Kidney tubule cell (primary cell): ENCODE measurements at places on chromosomes 3 and 15.

GRCh38 chr3:24829629-24830229 is 335.1 kb upstream of the THRB start:
- peak; percentile 37 for DNase-seq

DNA sequence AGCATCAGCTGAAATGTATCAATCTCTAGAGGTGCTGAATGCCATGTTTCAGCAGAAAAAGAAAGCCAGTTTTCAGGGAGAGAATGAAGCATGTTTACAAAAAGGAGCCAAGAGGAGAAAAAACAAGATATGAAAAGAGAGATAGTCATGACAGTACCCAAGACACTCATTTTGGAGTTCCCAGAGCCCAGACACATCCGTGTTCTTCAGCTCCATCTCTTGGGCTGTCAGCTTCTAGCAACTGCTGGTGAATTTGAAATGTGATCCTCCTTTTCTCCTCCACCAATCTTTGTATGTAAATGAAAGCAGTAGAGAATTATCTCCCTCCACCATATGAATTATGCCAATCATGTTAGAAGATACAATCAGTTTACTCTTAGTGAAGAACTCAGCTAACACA is 93.0 kb upstream of the SLC25A36 start:
- DNase-seq: no peak

GRCh38 chr15:69536726-69537512 is 84.3 kb downstream of the RPLP1 start:
- DNase-seq: peak; percentile 50

- no peak for DNase-seq
Measured at GRCh38 chr15:28936081-28936480, 50.3 kb downstream of the APBA2 start.

- DNase-seq: no peak
Measured at GRCh38 chr15:62558640-62559380, 393.7 kb upstream of the C2CD4B start.

DNA sequence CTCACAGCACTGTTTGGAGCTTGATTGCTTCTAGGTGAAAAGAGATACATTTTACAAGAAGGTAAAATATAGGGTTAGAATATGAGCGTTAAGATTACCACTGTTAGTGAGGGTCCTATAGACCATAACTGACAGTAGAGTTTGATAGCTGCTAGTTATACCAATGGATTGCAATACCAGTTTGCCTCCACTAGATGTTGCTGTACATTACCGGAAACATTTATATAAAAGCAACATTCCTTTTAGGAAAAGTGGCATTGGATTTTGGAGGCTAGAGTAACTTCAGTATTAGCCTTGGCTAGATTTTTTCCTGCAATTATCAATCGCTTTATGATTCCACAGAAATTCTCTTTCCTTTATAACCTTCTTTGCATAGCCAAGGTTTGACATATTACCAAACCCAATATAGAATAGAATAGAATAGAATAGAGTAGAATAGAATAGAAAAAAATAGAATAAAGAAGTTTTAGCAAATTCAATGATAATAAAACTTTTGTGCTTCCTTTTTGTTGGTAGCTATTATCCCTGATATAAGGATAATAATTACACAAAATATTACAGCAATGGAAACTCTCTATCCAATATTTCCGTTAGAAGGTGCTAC is 1093.6 kb upstream of the ALCAM start:
- DNase-seq: peak; percentile 54

DNA sequence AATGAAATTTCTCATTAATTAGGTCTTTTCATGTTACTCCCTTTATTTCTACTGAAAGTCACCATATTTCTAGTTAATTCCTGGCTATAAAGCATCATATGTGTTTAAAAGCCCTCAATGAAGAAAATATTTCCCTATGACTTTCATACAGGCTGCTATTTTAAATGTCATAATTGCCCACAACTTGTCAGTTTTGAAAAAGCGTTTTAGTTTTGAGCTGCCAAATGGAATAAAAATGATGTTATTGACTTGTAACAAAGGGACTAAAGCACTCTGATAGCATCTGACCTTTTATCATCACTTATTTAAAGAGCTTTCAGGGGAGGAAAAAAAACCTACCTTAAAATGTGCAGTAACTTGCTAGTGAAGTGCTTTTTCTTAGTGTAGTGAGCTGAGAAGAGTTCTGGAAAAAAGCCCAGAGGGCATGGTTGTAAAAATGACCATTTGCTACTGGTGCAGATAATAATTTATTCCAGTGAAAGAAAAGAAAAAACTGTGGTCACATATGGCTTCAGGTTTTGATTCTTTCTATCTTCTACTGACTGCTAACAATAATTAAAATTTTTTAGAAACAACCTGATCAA is 877.2 kb downstream of the CADM2 start:
- no peak for DNase-seq

GRCh38 chr15:28098360-28098765 is 752 bp downstream of the OCA2 start:
- DNase-seq: no peak

GRCh38 chr15:70494852-70495571 is 268.3 kb downstream of the UACA start:
- peak; percentile 95 for DNase-seq

DNA sequence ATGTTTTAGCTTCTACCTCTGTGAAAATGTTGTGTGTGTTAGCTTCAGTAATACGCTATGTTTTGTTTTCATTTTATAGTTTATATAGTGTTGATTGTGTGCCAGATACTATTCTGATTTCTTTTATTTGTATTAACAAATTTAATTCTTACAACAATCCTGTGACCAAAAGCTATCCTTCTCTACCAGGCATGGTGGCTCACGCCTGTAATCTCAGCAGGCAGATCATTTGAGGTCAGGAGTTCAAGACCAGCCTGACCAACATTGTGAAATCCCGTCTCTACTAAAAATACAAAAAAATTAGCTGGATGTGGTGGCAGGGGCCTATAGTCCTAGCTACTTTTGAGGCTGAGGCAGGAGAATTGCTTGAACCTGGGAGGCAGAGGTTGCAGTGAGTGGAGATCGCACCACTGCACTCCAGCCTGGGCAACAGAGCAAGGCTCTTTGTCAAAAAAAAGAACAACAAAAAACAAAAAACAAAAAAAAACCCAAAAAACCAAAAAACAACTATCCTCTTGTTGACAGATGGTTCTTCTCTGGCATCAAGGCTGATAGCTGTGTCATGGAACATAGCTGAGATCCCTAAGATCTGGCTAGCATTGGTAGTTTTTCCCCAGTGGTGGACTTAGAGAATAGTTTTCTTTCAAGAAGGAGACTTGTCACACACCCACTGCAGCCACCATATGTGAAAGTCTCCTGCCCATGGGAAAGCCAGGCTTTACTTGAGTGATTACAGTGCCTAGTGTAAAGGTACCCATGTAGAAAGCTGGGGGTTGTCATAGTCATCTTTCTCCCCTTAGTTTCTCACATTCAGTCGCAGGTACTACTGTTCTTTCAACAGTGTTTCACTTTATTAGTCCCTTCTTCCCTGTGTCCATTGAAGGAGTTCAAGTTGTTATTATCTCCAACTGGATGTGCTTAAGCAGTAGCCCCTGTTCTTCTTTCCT is 116.5 kb downstream of the UBE2E2 start:
- DNase-seq: no peak

GRCh38 chr3:18134386-18135059 is 290.6 kb downstream of the SATB1 start:
- DNase-seq: peak; percentile 85

DNA sequence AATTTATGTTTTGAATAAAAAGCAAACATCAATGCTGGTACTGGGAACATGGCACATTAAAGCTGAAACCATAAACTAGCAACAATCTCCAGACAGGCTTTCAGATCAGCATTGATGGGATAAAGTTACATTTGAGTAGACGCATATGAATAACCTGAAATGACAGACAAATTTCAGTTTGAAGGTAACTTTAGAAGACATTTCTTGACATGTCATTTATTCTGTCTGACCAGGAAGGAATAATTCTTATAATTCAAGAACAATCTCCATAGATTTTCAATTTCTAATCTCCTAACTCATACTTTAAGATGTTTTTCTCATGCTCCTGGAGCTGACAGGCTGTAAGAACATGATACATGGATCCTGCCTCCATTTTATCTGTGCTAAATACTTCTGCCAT is 69.8 kb downstream of the PLCH1 start:
- DNase-seq: no peak

GRCh38 chr3:121362035-121362734 is 183.6 kb downstream of the POLQ start:
- DNase-seq: no peak

- DNase-seq: no peak
Measured at GRCh38 chr3:87626546-87626945, 350.2 kb upstream of the POU1F1 start.

- DNase-seq: peak; percentile 42
Measured at GRCh38 chr3:39812537-39812936, 3.1 kb downstream of the MYRIP start.

DNA sequence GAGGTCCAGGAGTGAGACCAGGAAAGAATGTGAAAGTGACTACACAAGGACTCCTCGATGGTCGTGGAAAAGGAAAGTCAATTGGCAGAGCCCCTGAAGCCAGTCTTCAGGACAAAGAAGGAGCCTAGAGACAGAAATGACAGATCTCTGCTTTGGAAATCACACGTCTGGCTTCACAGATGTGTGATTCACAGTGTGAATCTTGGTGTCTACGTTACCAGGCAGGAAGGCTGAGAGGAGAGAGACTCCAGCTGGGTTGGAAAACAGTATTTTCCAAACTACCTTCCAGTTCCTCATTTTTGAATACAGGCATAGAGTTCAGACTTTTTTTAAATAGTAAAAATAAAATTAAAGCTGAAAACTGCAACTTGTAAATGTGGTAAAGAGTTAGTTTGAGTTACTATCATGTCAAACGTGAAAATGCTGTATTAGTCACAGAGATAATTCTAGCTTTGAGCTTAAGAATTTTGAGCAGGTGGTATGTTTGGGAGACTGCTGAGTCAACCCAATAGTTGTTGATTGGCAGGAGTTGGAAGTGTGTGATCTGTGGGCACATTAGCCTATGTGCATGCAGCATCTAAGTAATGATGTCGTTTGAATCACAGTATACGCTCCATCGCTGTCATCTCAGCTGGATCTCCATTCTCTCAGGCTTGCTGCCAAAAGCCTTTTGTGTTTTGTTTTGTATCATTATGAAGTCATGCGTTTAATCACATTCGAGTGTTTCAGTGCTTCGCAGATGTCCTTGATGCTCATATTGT is 6.0 kb downstream of the CCR2 start:
- DNase-seq: peak; percentile 81

DNA sequence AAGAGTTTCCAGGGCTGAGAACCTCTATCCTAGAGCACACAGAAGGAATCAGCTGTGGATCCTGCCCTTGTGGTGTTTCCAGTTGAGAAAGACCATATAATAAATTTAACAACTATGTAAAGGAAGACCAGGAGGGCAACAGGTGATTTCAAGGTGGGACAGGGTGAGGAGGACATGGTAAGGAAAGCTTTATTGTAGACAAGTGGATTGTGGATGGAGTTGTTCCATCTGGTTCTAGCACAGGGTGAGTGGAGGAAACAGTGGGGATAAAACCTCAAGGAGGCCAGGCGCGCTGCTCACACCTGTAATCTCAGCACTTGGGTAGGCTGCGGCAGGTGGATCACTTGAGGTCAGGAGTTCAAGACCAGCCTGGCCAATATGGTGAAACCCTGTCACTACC is 17.1 kb downstream of the SIAH2 start:
- no peak for DNase-seq

DNA sequence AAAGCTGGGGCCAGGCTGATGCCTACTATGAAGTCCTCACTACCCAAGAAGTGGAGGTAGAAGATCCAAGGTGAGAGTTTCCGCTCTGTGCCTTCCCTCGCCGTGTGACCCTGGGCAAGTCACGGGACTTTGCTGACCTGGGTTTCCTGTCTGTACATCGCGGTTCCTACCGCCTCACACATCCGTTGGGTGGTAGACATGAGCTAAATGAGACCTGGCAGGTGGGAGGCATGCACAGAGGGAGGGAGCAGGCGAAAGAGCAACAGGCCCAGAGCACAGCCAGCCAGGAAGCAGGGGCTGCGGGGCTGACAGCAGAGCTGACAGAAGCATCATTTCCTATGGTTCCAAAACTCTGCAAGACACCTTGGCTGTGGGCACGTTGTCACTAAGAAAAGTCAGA is 157.3 kb upstream of the BHLHE40 start:
- DNase-seq: no peak

- DNase-seq: no peak
Measured at GRCh38 chr3:33879540-33879939, 81.1 kb downstream of the PDCD6IP start.

- peak; percentile 52 for DNase-seq
Measured at GRCh38 chr3:56219894-56220805, 248.1 kb downstream of the ERC2 start.

- no peak for DNase-seq
Measured at GRCh38 chr3:197878427-197878826, 71.6 kb upstream of the RPL35A start.

- DNase-seq: no peak
Measured at GRCh38 chr15:51386029-51386428, 44.6 kb downstream of the GLDN start.

DNA sequence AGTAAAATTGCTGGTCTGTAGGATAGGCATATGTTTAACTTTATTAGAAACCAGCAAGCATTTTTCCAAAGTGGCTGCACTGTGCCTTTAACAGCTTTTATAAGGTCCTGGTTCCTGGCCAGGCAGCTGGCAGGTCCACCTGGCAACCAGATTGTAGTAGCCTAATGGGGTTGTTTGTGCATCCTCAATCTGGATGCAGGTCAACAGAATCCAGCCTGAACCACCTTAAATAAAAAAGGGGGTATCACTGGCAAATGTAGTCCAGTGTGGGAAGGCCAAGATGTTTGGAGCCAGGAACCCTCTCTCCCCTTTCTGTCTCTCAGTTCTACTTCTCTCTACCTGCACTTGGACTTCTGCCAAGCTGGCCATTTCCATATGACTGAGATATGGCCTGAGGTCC is 200.3 kb downstream of the ZNF621 start:
- no peak for DNase-seq

DNA sequence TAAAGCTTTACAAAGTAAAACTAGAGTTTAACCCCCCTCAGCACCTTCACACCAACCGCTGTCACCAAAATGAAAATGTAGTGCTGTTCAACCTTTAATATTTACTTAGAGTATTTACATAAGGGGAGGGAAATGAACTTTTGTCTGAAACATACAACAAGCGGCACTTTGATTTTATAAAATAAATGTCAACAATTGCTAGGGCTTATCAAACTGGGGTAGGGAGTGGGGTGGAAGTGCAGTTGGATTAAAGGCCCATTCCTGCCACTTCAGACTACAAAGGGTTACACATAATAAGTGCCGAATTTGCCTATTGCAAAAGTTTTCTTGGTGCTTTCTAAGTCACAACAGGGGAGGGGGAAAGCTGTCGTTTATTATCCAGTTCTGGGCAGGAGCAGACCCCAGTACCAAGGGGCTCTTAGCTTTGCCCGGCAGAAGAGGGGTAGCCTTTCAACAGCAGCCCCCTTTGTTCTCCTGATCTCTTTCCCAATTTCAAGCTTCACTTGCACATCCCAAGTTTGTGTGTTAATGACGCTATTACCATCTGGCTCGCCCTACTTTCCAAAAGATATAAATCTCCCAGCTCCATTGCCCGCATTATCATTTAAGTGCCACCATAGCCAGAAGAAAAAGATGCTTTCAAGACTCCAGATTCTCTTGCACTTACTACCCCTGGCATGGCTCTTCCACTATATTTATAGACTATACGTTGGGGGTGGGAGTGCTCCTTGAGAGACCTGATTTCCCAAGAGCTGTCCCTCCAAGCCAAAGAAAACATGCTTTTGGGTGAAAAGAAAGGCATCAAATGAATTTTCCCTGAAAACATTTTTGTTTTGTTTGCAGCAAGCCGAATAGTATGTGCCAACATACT is 17.0 kb downstream of the SOX2 start:
- DNase-seq: no peak

GRCh38 chr3:159996018-159996417 is 7.4 kb downstream of the IL12A start:
- DNase-seq: no peak
